HS-5 (cell line): ENCODE measurements at places on chromosomes 13 and 19.

DNA sequence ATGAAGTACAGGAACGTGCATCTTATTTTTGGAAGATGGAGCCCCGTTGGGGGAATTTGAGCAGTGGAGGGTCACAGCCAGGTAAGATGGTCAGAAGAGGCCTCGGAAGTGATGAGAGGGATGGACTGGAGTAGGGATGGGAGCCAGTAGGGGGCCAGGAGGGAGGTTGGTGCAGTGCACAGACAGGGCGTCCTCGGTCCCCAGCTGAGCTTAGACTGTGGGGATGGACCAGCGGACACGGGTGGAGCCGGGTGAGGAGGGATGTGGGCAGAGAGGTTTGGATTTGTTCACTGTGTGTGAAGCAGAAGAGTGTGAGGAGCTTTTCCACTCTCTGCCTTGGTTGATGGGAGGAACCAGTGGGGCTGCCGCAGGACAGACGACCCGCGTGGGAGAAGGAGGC, 10.6 kb downstream of the RPS9 start:
- no peak for DNase-seq

GRCh38 chr13:75907044-75907443, 270.9 kb downstream of the LMO7 start:
- DNase-seq = no peak

DNA sequence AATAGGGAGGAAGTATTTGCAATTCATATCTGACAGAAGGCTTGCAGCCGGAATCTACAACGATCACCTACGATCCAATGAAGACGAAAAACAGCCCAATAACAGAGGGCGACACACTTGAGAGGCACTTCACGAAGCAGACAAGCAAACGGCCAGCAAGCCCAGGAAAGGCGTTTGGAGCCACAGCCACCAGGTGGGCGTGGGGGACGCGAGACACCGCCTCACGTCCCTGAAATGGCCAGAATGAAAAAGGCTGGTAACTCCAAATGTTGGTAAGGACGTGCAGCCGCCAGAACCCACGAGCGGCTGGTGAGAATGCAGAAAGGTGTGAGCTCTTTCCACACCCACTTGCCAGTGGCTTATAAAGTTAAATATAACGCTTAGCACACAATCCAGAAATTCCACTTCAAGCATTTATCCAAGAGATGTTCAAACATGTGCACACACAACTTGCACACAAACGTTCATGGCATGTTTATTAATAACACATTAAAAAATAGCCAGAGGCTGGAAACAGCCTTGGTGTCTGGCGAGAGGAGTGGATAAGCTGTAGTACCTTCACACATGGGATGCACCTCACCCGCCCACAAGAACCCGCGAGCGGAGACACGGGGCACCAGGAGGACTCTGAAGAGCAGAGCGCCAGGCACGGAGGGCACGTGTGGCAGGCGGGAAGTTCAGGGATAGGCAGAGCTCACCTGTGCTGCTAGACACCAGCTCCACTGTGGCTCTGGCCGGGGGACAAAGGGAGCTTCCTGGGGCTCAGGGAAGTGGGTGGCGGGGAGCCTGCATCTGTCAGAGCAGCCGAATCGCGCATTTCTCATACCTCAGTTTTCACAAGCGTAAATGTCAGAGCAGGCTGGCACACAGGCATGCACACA, 89.3 kb downstream of the SPACA7 start:
- no peak for DNase-seq

GRCh38 chr19:38263689-38264485, 486 bp upstream of the SPINT2 start:
- DNase-seq = no peak
